ENCODE measurements at places on chromosomes 4 and X.

DNA sequence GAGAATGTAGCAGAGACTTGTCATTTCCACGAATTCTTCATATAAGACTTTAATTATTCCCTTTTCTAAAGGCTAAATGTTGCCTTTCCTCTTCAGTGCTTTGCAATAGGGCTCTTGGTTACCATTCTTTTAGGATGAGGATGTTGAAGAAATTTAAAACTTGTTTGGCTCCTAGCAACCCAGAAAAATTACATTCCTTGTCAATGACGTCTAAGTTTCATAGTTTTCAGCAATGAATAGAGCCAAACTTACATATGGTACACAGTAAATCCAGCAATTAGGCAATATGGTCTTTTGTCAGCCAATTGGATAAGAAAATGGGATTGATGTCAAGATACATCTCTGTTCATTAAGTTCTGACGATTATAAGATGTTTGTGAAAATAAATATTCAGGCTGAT lies 1639.6 kb upstream of the PCDH10 start:
- H3K36me3 ChIP-seq = no peaks in the 10 kb centered on the region
- no peak for DNase-seq
- H3K4me3 ChIP-seq = no peak overlapping the region
- no peak overlapping the region for H3K27ac ChIP-seq
- no peaks in the 10 kb centered on the region for H3K27me3 ChIP-seq

DNA sequence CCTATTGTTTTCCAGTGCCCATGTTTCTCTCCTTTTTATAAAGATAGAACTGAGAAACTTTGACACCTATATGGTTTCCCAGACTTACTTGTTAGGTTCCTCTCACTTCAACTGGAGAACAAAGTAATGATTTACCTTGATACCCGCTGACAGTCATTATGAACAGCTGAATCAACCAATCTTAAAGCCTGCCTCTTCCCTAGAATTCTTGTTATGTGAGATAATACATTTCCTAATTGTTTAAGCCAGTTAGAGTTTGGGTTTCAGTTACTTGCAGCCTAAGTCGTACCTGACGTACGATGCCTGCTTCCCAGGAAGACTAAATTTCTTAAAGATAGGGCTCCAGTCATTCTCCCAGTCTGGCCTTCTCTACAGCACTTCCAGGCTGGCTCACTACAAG lies 97.3 kb downstream of the SHROOM4 start:
- H3K4me3 ChIP-seq = no peak overlapping the region
- no peaks in the 10 kb centered on the region for H3K27me3 ChIP-seq
- H3K4me1 ChIP-seq = peaks cover 6% of the 10 kb centered on the region

- no peak overlapping the region for H3K4me3 ChIP-seq
- H3K27ac ChIP-seq = no peak overlapping the region
- H3K4me1 ChIP-seq = no peaks in the 10 kb centered on the region
- H3K36me3 ChIP-seq = no peaks in the 10 kb centered on the region
Measured at GRCh38 chr4:150230561-150230960, 152.3 kb downstream of the DCLK2 start.

GRCh38 chrX:123330229-123330942 lies 146.3 kb downstream of the GRIA3 start:
- no peaks in the 10 kb centered on the region for H3K4me1 ChIP-seq
- H3K36me3 ChIP-seq = no peaks in the 10 kb centered on the region
- no peak overlapping the region for H3K27ac ChIP-seq
- DNase-seq = no peak

GRCh38 chr4:48985976-48986653 lies at the start of gene CWH43:
Gene CWH43, plus strand, starts transcription at chr4:48986275. Its CDS starts 155 bp downstream, at chr4:48986430.
- H3K4me1 ChIP-seq = no peaks in the 10 kb centered on the region
- no peaks in the 10 kb centered on the region for H3K36me3 ChIP-seq
- peak within 1 kb of the TSS; percentile 49 for H3K4me3 ChIP-seq
- H3K27ac ChIP-seq = no peak within 1 kb of the TSS

- no peak for DNase-seq
- no peaks in the 10 kb centered on the region for H3K36me3 ChIP-seq
- H3K4me3 ChIP-seq = no peak overlapping the region
- no peak overlapping the region for H3K27ac ChIP-seq
- no peaks in the 10 kb centered on the region for H3K4me1 ChIP-seq
Measured at GRCh38 chr4:41294445-41295062, 37.8 kb downstream of the UCHL1 start.

- no peak overlapping the region for H3K27ac ChIP-seq
- DNase-seq = no peak
- no peaks in the 10 kb centered on the region for H3K4me1 ChIP-seq
- peaks cover 14% of the 10 kb centered on the region for H3K36me3 ChIP-seq
- no peaks in the 10 kb centered on the region for H3K27me3 ChIP-seq
- H3K4me3 ChIP-seq = no peak overlapping the region
Measured at GRCh38 chr4:75494563-75494962, 19.6 kb downstream of the RCHY1 start.

DNA sequence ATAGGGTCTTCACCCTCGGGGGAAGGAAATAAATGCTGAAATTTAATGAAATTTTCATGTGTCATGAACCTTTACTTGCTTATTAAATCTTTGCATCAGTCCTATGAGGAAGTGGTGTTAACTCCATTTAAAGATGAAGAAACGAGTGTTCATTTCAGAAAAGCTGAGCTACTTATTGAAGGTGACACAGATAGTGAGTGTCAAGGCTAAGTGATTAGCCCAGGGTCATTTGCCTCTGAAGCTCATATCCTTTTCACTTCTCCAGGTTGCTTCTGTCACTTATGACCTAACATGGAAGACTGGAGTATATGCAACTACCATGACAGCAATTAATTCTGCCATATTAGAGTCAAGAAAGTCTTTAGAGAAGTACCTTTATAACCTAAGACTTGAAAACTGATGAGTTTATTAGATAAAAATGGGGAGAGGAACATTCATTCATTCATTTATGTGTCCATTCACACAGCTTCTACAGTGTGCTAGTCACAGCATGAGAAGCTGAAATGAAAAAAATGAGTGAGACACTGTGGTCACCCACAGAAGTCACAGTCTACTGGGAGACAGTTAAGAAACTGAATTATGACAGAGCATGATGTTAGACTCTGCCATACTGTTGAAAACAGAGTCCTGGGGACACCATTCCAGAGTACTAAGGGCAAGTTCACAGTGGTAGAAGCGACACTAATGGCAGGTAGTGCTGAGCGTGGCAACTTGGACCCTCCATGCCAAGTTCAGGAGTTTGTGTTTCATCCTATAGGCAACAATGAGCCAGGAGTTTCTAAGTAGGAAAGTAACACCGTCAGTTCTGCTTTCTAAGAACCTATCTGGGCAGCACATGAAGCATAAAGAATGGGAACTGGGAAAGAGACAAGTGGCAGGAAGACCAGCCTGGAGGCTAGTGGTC lies 21.3 kb downstream of the ALPK1 start:
- no peak overlapping the region for H3K27ac ChIP-seq
- no peaks in the 10 kb centered on the region for H3K4me1 ChIP-seq
- no peaks in the 10 kb centered on the region for H3K27me3 ChIP-seq
- DNase-seq = no peak
- H3K4me3 ChIP-seq = no peak overlapping the region
- no peaks in the 10 kb centered on the region for H3K36me3 ChIP-seq

DNA sequence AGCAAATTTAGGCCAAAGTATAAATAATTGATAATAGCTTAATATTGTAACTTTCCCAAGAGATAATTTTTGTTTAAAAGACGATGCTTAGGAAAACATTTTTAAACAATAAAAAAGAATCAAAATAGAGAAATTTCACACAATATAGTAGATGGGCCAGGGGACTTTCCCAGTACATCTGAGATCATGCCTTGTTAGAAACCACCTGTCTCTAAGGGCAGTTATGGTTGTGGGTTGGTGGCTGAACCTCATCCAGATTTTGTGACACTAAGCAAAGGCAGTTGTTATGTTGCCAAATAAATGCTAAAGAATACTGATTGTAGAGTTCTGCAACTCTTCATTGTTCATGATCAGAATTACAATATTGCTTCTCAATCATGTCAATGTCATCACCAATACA lies 270.6 kb downstream of the BANK1 start:
- H3K4me3 ChIP-seq = no peak overlapping the region
- H3K27me3 ChIP-seq = no peaks in the 10 kb centered on the region
- no peaks in the 10 kb centered on the region for H3K36me3 ChIP-seq
- no peaks in the 10 kb centered on the region for H3K4me1 ChIP-seq

DNA sequence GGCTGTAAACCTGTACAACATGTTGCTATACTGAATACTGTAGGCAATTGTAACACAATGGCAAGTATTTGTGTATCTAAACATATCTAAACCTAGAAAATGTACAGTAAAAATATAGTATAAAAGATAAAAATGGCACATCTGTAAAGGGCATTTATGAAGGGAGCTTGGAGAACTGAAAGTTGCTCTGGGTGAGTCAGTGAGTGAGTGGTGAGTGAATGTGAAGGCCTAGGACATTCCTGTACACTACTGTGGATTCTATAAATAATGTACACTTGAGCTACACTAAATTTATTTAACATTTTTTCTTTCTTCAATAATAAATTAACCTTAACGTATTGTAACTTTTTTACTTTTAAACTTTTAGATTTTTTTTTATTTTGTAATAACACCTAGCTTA lies 5.0 kb upstream of the SHROOM4 start:
- no peak for DNase-seq
- H3K4me3 ChIP-seq = no peak overlapping the region
- H3K4me1 ChIP-seq = 0 out of 2 replicates have a peak, but pooled peaks cover 3% of the 10 kb centered on the region
- no peak overlapping the region for H3K27ac ChIP-seq
- no peaks in the 10 kb centered on the region for H3K27me3 ChIP-seq

- H3K27ac ChIP-seq = no peak overlapping the region
- no peak for DNase-seq
- no peaks in the 10 kb centered on the region for H3K4me1 ChIP-seq
- no peak overlapping the region for H3K4me3 ChIP-seq
- H3K27me3 ChIP-seq = no peaks in the 10 kb centered on the region
Measured at GRCh38 chr4:150534818-150535217, 47.1 kb upstream of the MAB21L2 start.

DNA sequence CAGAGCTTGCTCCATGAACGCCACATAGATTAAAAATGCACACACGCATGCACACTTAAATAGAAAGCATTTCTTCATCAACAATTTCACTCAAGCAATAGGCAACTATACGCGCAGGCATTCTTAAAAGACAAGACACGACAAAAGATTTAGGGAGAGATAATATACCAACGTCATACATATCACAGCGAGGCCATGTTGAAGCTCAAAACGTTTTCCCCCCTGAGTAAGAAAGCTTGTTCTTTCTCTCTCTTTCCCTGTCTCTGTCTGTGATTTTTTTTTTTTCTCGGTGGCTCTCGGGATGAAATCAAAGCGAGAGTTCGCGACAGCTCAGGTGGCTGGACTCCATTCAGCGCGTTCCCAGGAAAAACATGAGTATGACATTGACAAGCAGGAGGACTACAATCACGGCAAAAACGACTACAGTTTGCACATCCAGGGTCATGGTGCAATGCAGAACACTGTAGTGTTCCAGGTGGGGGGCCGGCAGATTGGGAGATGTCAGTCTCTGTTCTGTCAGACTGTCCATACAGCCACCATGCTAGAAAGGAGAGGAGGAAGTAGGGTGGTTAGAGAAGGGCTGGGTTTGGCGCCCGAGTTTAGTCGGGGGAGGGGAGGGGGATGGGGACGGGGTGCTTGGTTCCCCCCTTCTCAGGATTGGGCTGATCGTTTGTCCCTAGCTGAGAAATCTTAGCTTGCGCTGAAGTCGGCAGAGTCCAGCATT lies 30.7 kb downstream of the ARHGEF9 start:
- H3K27me3 ChIP-seq = no peaks in the 10 kb centered on the region
- peaks cover 3% of the 10 kb centered on the region for H3K4me1 ChIP-seq
- H3K27ac ChIP-seq = peak overlapping the region; percentile 91
- DNase-seq = peak; percentile 22

- H3K36me3 ChIP-seq = peaks cover 32% of the 10 kb centered on the region
- H3K27ac ChIP-seq = no peak overlapping the region
- no peaks in the 10 kb centered on the region for H3K4me1 ChIP-seq
- DNase-seq = no peak
- no peaks in the 10 kb centered on the region for H3K27me3 ChIP-seq
Measured at GRCh38 chrX:19879181-19879580, 8.2 kb downstream of the SH3KBP1 start.

DNA sequence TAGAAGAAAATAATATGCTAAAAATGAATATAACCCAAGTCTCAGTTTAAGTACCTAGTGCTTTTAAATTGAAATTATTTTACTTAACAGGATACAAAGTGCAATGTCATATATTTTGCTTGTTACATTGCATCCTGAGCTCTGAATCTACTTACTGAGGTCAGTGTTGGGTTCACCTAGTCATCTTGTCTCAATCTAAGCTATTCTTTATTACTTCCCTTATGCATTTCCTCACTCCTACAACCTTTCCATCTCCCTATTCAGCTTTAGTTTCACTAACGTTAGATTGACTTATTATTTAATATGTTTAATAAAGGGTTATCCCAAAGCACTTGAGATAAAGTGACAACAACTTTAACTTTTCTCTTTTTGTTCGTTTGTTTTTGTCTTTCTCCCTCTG lies 483.7 kb downstream of the FSTL5 start:
- no peaks in the 10 kb centered on the region for H3K27me3 ChIP-seq
- H3K36me3 ChIP-seq = no peaks in the 10 kb centered on the region
- no peak overlapping the region for H3K4me3 ChIP-seq
- H3K4me1 ChIP-seq = no peaks in the 10 kb centered on the region

DNA sequence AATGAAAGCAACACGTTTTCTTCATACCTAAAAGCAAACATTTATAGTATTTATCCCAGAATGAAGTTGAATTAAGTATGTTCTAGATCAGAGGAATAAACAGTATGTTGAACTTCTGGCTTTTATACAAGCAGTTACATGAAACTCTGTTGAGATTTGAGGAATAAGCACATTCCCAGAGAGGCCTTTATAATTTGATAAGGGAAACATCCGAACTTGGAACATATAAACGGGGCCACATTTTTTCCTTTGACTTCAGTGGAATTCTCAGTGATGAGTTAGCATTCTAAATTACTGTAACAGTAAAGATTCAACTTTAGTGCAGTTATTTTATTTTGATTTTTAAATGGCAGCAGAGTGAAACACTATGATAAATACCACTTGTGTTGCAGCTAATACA lies 119.5 kb downstream of the GLRA3 start:
- no peak for DNase-seq
- no peaks in the 10 kb centered on the region for H3K4me1 ChIP-seq
- no peaks in the 10 kb centered on the region for H3K27me3 ChIP-seq

- H3K4me1 ChIP-seq = no peaks in the 10 kb centered on the region
- no peak overlapping the region for H3K27ac ChIP-seq
- DNase-seq = no peak
- H3K36me3 ChIP-seq = no peaks in the 10 kb centered on the region
- H3K27me3 ChIP-seq = no peaks in the 10 kb centered on the region
Measured at GRCh38 chrX:19034025-19034424, 50.1 kb upstream of the PHKA2 start.

DNA sequence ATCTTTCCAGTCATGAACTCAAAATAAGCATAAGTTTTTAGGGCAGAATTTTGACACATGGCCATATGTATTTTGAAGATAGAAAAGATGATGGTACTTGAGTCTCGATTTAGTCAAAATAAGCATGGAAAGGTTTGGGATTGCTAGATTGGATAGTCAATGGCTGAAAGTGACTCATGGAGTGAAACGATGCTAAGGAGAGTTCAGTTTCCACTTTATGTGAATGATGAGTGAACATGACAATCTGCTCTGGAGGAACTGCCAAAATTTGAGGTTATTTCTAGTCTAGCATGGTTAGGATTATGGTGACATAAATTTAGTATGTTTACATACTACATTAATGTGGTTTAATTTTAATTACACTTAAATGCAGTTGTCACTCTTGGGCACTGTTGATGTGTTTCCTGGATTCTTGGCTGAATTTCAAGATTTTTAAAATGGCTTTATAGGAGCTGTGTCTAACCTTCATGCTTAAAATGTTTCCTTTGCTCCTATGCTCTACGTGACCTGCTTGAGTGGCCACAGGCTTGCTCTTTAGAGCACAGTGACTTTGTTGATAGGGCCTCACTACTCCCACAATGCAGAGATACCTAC lies 17.1 kb downstream of the DDX3X start:
- H3K27me3 ChIP-seq = no peaks in the 10 kb centered on the region
- no peak for DNase-seq
- no peak overlapping the region for H3K4me3 ChIP-seq
- no peaks in the 10 kb centered on the region for H3K4me1 ChIP-seq
- no peak overlapping the region for H3K27ac ChIP-seq
